ENCODE measurements at places on chromosomes 1 and 21.

- DNase-seq, result peak; percentile 77
These were observed 4.4 kb upstream of the BARHL2 start for GRCh38 chr1:90721210-90722194.

DNA sequence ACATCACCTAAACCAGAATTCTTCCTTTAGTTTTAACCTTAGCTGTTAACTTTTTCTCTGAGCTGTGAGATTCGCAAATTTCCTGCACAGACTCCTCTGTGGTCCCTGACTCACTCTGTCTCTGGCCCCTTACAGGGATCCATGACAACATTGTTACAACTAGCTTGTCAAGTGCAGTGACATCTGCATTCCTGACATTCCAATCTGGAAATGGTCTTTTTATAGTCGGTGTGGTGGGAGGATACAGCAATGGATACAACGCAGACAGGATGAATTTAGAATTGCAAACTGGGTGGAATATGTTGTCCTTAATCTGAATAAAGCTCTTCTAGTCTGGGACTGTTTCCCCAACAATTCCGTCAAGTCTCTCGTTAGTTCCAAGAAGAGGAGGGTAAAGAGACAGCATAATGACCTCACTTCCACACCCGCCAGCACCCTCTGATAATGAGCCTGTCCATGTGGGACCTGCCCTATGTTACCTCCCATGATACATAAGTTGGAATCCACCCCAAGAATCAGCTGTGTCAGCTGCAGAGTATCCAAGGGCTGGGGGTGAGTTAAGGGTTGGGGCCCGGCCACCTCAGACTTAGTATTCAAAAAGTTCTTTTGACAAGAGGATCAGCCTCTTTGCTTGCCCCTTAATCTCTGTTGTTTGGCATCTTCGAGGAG lies 49.4 kb downstream of the ILDR2 start:
- DNase-seq, result no peak

DNA sequence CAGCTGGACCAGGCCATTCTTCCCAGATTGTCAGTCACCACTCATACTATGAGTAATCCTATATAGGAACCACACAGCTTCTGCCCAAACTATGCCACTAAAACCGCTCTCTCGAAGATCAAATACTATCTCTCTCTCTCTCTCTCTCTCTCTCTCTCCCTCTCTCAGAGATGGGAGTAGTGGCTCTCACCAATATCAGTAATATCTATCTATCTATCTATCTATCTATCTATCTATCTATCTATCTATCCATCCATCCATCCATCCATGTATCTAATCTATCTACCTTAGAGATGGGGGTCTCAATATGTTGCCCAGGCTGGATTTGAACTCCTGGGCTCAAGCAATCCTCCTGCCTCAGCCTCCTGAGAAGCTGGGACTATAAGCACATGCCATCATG lies 4.7 kb upstream of the HIPK1 start:
- DNase-seq, result no peak

- DNase-seq, result no peak
These were observed 26.1 kb downstream of the SLC19A1 start for GRCh38 chr21:45516071-45516670.

DNA sequence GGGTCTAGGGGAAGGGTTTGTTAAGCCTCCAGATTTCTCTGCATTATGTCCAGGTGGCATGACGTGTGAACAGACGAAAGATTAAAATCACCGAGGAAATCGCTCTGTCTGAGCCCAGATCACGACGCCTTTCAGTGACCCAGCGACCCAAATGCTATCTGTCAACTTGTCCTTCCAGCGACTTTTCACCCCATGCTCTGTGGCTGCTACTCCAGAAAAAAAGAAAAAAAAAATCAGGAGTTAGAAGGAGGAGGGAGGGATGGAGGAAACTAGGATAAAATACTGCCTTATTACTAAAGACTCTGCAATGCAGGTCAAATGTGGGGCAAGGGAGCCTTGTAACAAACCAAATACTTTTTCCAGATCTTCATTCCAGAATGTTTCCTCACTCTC lies 352.0 kb downstream of the NUF2 start:
- DNase-seq, result no peak

- no peak for DNase-seq
These were observed 66.6 kb downstream of the SCCPDH start for GRCh38 chr1:246790833-246791232.

DNA sequence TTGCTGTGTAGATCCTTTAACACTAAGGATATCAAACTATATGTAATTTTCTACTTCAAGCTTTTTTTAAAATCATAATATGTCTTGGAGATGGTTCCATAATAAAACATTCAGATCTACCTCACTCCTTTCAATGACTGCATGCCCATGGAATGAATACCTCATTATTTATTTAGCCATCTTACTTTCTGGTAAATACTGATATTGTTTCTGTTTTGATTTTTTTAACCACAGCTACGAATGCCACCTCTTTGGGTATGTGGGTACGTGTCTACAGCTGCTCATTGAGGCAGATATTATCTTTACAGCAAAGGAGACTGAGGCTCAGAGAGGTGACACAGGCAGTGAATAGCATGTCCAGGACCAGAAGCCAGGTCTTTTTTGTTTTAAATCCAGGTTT lies 215.7 kb downstream of the ST6GALNAC3 start:
- DNase-seq, result no peak

- DNase-seq, result no peak
These were observed 330.9 kb downstream of the RRAGC start for GRCh38 chr1:38528623-38529022.

DNA sequence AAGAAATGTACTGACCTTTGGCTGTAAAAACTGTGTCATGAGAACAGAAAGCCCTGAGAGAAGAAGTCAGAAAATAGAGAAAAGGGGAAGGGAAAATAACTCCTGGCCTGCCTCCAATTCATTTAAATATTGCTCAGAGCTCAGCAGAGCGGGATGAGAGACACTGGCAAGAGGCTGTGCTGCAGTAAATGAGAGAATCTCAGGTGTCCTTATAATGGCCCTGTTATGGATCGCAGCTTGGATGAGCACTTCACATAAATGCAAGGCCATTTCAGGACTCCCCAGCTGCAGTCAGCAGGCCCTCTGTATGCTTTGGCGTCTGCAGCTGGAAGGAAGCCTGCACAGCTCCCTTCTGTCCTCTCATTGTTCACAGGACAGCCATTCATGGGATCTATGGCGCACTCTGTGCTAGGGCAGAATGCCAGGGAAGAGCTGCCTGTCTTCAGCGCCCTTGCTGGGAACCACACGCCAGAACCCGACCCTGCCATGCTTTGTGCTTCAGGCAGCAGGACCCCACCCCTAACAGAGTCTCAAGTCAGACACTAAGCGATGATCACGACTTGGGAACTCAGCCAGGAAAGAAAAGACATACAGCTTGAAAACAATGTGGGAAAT lies 20.7 kb upstream of the ABCB10 start:
- peak; percentile 90 for DNase-seq

DNA sequence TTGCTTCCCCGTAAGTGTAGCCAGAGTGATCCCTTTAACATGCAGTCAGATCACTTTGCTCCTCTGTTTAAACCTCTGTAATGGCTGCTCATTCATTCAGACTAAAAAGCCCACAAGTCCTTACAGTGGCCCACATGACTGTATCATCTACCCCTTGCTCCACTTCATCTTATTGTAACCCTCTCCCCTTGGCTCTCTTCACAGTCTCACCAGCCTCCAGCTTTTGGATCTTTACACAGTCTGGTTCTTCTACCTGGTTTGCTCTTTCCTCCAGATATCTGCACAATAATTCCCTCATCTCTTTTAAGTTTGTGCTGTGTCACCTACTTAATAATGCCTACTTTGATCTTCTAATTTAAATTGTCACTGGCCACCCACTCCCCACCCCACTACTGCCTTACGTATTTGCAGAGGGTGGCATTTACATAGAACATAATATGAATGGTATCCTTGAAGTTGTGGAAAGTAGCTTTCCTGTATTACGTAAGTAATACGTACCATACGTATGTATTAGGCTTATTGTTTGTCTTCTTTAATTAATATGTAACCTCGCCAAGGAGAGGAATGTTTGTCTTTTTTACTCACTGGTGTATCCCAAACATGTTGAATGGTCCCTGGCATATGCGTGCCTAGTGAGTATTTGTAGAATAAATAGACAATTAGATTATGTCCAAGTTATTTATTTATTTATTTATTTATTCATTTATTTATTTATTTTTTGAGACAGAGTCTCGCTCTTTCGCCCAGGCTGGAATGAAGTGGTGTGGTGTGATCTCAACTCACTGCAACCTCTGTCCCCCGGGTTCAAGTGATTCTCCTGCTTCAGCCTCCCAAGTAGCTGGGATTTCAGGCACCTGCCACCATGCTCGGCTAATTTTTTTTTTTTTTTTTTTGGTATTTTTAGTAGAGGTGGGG lies 48.6 kb downstream of the TSNAX start:
- DNase-seq, result no peak

DNA sequence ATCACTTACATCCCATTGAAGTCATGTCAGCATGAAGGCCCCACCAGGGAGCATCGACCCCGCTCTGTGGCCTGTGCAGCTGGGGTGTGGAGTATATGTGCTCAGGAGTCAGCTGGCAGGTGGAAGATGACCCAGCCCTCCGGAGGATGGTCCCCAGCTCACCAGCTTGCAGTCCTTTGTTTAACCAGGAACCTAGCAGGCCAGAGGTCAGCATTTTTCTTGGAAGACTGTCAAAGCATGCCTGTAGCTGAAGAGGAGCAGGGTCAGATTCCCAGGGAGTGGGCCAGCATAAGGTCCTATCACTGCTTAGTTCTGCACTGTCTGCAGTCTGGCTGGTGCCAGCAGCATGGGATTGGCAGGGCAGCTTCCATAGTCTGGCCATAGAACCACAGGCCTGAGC lies 12.7 kb downstream of the NFASC start:
- no peak for DNase-seq

DNA sequence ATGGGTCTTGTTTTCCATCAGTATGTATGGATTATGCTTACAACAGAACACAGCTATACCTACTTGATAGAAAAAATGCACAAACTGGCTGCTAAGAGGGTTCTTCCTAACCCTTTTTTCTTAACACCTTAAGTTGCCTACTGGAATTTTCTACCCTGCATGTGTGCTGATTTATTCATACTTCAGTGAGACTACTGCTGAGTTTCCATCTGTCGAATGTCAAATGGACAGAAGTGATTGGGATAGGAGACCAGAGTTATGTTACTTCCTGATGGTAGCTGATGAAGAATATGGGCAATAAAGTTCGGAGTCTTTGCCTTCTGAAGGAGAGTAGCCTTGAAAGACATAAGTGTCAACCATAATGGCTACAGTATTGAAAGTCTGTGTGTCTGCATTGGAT lies 6.5 kb upstream of the DNM3 start:
- no peak for DNase-seq

DNA sequence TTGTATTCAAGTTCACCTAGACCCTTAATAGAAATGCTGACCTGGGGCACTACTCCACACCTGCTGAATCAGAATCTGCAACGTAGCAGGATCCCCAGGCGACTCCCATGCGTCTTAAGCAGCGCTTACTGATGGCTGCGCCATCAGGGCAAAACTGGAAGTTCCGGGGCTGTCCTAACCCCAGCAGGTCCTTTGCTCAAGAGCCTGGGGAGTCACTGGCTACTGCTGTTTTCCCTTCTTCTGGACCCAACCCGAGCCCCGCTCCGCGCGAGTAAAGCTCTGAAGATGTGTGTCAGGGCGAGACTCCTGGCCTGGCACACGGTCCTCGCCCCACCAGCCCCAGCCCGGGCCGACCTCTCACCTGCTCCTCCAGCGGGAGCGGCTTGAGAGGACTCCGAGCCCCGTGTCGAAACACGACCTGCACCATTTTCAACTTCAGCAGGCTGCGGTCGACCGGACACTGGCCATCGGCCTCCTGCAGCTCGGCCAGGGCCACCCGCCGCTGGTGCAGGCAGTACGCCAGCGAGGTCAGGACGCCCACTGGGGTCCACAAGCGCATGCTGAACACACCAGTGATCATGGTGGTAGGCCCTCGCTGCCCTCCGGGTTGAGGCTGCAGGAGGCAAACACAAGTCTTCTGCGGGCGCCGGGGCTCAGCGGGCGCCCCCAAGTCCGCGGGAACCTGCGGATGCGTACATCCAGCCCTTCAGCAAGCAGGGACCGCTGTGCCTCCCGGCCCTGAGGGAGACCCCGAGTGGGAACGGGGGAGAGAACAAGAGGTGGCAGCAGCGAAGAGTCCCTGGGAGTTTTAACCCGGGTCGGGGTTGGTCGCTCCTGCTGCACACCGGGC lies 630 bp downstream of the ACP6 start:
- peak; percentile 50 for DNase-seq

DNA sequence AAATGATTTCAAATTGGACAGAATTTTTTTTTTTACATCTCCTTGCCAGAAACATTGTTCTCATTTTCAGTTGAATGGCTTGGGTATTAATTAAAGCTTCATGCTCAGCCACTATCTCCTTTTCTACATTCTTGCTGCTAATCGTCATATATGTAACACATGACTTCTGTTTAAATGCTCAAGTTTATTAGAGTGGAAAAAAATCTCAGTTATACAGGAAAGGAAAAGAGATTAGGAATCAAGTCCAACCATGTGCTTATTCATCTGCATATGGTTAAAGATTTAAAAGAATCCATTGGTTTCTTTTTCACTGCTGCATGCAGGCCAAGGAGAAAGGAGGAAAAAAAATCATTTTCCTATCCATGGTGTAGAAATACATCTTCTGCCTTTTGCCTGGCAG lies 47.3 kb upstream of the CNN3 start:
- no peak for DNase-seq

- no peak for DNase-seq
These were observed 3.0 kb downstream of the CDC42 start for GRCh38 chr1:22055463-22055862.

DNA sequence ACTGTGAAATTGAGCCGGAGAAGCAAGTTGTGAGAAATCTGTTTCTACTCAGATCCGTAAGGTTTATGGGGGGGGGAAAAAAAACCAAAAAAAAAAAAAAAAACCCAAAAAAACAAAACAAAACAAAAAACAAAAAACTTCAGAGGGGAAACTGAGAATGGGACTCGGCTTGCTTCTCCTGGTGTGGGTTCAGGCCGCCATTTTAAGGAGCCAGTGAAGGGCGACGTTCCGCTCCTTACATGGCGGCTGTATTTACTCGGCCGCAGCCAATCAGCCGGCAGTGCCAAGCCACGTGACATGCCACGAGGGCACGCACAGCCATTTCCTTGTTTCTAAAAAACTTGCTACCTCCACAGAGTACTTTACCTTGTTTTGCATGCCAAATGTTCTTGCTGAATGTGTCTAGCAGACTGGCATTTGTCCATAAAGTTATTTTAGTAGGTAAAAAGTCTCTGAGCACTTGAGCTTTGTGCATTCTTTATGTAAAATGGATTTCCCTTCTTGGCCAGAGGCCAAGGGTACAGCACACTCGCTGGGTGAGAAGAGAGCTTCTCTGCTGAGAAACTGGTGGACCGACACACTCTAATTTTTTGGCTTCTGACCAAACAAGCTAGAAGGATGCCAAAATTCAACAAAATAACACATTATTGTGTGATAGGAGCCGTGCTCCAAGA lies 101.8 kb downstream of the NFIA start:
- DNase-seq, result peak; percentile 91

GRCh38 chr21:33171616-33172169 lies 58.0 kb upstream of the IFNAR2 start:
- no peak for DNase-seq

- no peak for DNase-seq
These were observed 15.8 kb upstream of the CCDC190 start for GRCh38 chr1:162876751-162877150.

GRCh38 chr1:77347646-77348045 lies 65.8 kb downstream of the AK5 start:
- no peak for DNase-seq
